AG09309 (cell line): ENCODE measurements at places on chromosomes 7 and 10.

GRCh38 chr7:18835001-18835690 lies 282.3 kb downstream of the TWIST1 start:
- DNase-seq, result no peak

DNA sequence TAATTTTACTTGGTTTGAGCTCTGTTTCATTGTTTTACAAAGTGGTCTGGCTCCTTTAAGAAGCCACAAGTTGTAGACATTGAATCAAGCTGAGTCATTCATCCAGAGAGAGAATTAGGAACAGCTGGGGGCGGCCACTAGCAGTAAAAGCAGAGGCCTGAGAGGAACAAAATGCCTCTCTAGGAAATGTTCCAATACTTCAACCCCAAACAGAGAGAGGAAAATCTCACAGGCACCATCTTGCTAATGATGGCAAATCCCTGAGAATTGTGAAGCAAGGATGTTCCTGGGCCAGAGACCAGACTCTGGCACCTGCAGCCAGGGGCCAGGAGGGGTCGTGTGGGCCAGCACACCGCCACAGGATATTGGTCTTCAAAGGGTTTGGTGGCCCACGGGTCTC lies 26.5 kb upstream of the TRIL start:
- DNase-seq, result peak; percentile 76

- no peak for DNase-seq
Observed at GRCh38 chr10:30028006-30028737, 31.2 kb downstream of the JCAD start.

DNA sequence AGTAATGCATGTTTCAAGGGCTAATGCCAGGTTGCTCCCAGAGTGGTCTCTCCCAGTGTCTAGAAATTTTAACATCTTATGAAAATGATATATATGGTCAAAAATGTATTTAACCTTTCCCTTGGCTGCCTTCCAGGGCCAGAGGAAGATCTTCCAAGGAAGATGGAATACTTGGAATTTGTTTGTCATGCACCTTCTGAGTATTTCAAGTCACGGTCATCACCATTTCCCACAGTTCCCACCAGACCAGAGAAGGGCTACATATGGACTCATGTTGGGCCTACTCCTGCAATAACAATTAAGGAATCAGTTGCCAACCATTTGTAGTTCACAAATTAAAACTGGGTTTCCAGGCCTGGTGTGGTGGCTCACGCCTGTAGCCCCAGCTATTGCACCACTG lies 9.0 kb downstream of the GATAD1 start:
- no peak for DNase-seq

DNA sequence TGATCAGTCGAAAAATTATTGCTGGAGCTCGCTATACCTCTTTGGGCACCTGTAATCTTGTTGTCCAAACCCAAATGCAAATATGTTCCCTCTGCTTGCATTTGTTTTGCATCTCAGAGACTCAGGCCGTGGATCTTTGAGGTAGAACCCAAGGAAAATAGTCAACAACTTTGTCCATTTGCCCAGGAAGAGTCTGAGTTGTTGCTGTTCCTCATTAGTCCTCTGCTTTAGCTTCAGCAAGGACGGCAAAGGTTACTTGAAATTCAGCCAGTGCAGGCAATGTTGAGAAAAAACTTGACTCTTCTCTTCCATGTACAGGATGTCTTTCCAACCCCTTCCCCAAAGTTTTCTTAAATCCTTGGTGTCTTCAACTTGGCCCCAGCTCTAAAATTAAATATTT lies 45.8 kb downstream of the PDK4 start:
- no peak for DNase-seq

- no peak for DNase-seq
Observed at GRCh38 chr10:132387764-132388210, 9.2 kb upstream of the PWWP2B start.

DNA sequence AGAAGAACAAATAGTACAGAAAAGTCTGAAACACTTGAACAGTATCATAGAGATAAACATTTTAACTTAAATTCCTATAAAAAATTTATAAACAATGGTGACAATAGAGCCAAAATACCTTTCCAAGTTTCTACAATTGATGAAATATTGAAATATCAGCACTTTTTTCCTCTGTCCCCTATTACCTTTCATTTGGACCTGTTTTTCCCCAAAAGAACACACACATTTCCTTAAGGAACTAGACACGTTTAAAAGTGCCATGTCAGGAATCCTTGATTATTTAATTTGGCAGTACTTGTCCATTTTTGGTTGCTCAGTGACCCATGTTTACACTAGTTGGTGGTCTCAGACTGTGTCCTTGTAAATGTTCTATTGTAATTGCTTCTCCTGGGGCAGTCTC lies 162.6 kb downstream of the CTNNA3 start:
- DNase-seq, result no peak

DNA sequence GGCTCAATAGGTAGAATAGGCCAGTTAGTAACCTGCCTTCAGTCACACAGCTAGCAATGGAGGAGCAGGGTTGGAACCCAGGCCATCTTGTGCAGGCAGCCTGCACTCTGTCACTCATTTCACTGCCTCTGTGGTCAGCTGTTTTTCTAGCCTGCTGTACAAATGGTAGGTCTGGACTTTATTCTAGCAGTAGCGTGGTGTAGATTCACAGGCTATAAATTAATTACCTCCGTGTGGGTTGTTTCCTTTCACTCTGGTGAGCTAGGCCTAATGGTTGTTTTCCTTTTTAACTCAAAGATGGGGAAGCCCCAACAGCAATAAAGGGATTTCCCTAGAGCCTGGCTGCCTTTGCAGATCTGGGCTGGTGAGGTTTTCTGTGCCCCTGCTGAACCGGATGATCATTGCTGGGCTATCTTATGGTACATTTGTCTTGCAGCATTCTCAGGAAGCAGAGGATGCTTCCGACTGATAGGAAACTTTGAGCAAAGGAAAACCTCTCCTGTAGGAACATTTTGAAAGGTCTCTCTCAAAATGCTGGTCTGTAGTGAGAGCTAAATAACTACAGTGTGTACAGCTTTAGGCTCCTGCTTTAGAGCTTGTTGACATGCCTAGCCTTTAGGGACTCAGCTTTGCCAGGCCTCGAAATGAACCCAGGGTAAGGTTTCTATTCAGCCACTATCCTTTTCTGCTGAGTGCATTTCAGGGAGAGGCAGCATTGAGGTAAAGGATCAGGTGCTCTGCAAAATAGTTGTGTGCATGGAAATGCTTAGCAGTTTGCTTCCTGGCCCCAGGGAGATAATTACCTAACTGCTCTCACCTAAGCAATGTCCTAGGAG lies 157.4 kb downstream of the ST7 start:
- no peak for DNase-seq

GRCh38 chr10:26556748-26557640 lies 118.9 kb downstream of the APBB1IP start:
- DNase-seq, result peak; percentile 45

- no peak for DNase-seq
Observed at GRCh38 chr10:129761197-129761972, 202.7 kb downstream of the EBF3 start.

GRCh38 chr7:121196286-121196685 lies 132.5 kb upstream of the WNT16 start:
- DNase-seq, result no peak

- peak; percentile 69 for DNase-seq
Observed at GRCh38 chr10:113520690-113521474, 32.0 kb upstream of the HABP2 start.

DNA sequence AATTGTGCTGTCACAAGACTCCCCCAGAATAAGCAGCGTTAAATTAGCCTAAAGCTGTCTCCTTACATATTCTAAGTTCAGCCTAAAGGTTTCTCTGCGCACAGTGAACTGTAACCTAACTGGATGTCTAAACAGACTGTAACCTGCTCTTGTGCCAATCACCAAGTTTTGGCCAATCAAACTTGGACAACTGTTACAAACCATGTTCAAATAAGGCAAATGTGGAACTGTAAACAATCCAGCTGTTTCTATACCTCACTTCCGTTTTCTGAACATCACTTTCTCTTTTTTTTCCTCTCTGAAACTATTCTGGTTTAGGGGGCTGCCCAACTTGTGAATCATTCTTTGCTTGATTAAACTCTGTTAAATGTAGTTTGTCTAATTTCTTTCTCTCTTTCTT lies 252.2 kb upstream of the HABP2 start:
- DNase-seq, result no peak

GRCh38 chr10:1059902-1060301 lies 3.7 kb downstream of the WDR37 start:
- no peak for DNase-seq

DNA sequence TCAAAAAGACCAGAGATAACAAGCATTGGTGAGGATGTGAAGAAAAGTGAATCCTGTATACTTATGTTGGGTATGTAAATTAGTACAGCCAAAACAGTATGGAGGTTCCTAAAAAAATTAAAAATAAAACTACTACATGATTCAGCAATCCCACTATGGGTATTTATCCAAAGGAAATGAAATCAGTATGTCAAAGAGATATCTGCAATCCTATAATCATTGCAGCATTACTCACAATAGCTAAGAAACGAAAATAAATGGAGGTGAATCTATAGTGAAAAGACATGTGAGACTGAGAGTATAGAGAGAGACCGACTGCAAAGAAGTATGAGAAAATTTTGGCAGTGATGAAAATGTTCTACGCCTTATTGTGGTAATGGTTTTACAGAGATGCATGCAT lies 139.2 kb upstream of the TMEM168 start:
- DNase-seq, result no peak

- peak; percentile 71 for DNase-seq
Observed at GRCh38 chr10:93152136-93152535, 78.4 kb downstream of the CYP26A1 start.

- DNase-seq, result no peak
Observed at GRCh38 chr7:15494711-15495110, 67.1 kb downstream of the AGMO start.

GRCh38 chr7:85115006-85115405 lies 71.8 kb downstream of the SEMA3D start:
- DNase-seq, result no peak

- no peak for DNase-seq
Observed at GRCh38 chr10:114234132-114234531, 4.9 kb upstream of the VWA2 start.

DNA sequence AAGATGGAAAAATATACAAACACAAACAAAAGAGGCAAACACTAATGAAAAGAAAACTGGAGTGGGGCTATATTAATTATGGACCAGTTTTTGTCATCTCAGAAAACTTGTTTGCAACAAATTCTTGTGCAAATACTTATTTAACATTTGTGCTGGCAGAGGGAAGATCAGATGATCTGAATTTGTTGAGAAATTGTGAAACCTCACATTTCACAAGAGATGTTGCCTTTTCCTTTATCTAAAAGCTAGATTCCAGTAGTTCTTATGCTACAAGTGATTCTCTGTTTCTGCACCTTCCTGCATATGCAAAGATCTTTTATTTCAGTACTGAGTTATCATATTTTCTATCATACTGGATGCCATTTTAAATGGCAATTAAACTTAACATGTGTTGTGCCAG lies 320.7 kb downstream of the SUGCT start:
- DNase-seq, result no peak

DNA sequence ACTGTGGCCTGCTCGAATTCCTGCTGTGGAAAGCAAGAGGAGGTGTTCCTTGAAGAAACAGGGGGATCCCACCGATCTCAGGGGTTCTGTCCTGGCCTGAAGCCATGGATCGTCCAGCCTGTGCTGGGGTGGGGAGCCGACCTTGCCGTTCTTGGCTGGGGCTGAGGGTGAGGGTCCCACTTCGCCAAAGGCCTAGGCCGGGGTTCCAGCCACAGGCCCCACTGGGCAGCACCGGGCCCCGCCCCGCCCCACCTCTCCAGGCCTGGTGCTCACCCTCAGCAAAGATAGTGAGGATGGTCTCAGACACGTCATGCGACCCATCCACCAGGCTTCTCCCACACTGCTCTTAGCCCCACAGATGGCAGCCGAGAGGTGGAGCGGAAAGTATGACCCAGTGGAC lies 51.4 kb upstream of the ZNF716 start:
- no peak for DNase-seq

GRCh38 chr7:100378114-100378755 lies 4.9 kb downstream of the PILRA start:
- peak; percentile 11 for DNase-seq

DNA sequence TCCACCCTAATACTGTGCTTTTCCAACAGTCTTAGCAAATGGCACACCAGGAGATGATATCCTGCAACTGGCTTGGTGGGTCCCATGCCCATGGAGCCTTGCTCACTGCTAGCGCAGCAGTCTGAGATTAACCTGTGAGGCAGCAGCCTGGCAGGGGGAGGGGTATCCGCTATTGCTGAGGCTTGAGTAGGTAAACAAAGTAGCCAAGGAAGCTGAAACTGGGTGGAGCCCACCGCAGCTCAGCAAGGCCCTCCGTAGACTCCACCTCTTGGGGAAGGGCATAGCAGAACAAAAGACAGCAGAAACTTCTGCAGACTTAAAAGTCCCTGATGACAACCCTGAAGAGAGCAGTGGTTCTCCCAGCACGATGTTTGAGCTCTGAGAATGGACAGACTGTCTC lies 399.0 kb downstream of the CCSER2 start:
- no peak for DNase-seq

GRCh38 chr10:107264742-107265141 lies 100.2 kb upstream of the SORCS1 start:
- no peak for DNase-seq

- DNase-seq, result no peak
Observed at GRCh38 chr7:139044813-139045794, 9.3 kb upstream of the ZC3HAV1L start.

DNA sequence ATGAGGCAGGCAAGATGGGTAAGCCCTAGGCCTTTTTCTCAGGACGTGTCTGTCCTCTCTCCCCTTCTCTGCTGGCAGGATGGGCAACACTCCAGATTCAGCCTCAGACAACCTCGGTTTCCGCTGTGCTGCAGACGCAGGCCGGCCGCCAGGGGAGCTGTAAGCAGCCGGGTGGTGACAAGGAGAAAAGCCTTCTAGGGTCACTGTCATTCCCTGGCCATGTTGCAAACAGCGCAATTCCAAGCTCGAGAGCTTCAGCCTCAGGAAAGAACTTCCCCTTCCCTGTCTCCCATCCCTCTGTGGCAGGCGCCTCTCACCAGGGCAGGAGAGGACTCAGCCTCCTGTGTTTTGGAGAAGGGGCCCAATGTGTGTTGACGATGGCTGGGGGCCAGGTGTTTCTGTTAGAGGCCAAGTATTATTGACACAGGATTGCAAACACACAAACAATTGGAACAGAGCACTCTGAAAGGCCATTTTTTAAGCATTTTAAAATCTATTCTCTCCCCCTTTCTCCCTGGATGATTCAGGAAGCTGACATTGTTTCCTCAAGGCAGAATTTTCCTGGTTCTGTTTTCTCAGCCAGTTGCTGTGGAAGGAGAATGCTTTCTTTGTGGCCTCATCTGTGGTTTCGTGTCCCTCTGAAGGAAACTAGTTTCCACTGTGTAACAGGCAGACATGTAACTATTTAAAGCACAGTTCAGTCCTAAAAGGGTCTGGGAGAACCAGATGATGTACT lies 13.1 kb downstream of the PHKG1 start:
- no peak for DNase-seq
